ENCODE measurements at places on chromosomes 7 and 10. TPM values are rescaled to one million over a fixed set of nuclear protein-coding genes. Genes with fewer than 3 reads are reported as not detected.

Gene TRIM50
- polyA plus RNA-seq, result 0.67 TPM

Gene CPA4
- 2.2 TPM for polyA plus RNA-seq

Gene RGR
- 19.2 TPM for polyA plus RNA-seq

Gene PLEKHS1
- 0.05 TPM for polyA plus RNA-seq

Gene HOXA4
- polyA plus RNA-seq, result 26.4 TPM

Gene PRTFDC1
- 13.5 TPM for polyA plus RNA-seq

Gene LRRN3
- polyA plus RNA-seq, result 7.0 TPM

Gene SLC26A5
- 0.13 TPM for polyA plus RNA-seq

Gene SLC25A40
- 12.1 TPM for polyA plus RNA-seq

Gene MBL2
- not detected for polyA plus RNA-seq

Gene NPM3
- polyA plus RNA-seq, result 54.4 TPM

All from forelimb muscle (tissue), 1 donor.